ENCODE measurements at places on chromosomes 4 and X. TPM values are rescaled to one million over a fixed set of nuclear protein-coding genes. Genes with fewer than 3 reads are reported as not detected.
A peak's percentile ranks its signal among the peaks of the same experiment; 100 is the strongest.

- no peak for DNase-seq
These were observed at the start of gene TRO for GRCh38 chrX:54920610-54921426. TRO (plus strand) TSS chrX:54920824; CDS start chrX:54922247, 1,423 bp downstream.

The BEX2 gene
- polyA plus RNA-seq = 1.2 TPM

The TMEM156 gene
- 0.15 TPM for polyA plus RNA-seq

- no peak for DNase-seq
These were observed 1.5 kb downstream of the GRSF1 start for GRCh38 chr4:70838204-70838603.

The IDS gene
- polyA plus RNA-seq = 108 TPM

- DNase-seq = no peak
These were observed 477.4 kb downstream of the ACTRT1 start for GRCh38 chrX:127574829-127575228.

DNA sequence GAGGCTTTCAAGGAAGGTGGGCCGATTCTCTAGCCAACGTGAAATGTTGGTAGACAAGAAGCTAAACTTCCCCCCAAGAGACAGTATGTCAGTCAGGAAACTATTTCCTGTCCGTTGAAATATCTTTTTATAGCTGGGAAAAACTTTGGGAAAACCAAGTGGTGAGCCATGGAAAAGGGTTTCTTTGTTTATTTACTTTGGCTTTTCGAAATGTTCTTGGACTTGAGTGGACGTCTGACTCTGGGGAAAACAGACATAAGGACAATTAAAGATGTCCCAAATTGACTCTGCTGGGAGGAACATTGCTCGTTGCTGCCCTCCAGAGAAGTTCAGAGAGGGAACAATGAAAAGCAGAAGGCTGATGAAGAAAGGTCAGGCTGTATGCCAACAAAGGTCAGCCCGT lies 295.4 kb downstream of the RAPGEF2 start:
- no peak for DNase-seq

The CENPVL2 gene
- not detected for polyA plus RNA-seq

The XPNPEP2 gene
- 0.16 TPM for polyA plus RNA-seq

GRCh38 chr4:116066711-116067245 lies 953.4 kb upstream of the NDST4 start:
- DNase-seq = no peak

DNA sequence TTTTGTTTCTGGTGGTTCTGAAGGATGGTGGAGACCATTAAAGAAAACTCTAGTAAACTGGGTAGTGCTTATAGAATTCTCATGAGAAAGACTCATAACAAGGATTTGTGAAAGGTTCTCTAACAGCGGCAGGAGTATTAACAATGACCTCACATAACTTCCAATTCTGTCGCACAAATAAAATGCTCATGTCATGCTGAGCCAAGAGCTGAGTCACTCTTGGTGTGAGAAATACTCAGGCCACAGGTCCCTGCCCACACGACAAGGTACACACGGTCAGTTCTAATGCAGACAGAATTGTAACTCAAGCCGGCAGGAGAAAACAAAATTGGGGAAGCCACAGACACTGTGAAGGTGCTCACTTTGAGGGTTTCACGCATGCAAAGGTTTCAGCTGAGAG lies 34.4 kb upstream of the C4orf50 start:
- no peak for DNase-seq

- peak; percentile 26 for DNase-seq
These were observed 337.1 kb upstream of the CTSO start for GRCh38 chr4:156290811-156291210.

DNA sequence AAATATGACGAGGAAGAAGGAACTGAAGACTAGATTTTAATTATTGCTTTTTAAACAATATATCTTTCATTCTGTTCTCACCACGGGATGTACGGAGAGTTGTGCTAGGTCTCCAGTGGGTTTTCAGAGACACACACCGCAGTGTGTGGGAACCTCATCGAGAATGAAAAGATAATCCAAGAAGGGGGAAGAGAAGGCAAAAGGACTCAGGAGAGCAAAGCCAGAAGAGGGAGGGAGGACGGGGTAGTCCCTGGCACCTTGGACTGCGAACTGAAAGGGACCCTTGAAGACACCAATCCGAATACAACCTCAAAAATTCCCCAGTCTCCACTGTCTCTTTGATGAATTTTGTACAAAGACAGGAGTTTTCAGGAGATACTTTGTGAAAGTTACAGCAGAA lies 932 bp upstream of the LEF1 start:
- DNase-seq = no peak

The CHRDL1 gene
- polyA plus RNA-seq = 4.3 TPM

DNA sequence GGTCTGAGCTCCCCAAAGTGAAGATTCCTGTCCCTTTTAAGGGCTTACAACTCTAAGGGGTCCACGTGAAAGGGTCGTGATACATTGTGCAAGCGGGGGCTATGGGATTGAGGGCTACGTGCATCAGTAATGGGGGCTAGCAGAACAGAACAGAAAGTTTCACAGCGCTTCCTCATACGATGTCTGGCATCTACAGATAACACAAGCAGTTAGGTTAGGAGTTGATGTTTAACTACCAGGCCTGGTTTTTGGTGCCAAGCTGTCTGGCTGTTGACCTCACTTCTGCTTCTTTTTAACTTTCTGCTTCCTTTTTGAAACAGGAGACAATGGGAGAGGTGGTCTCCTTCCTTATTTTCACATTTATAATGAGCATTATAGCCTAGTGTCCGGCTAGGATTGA lies 368.6 kb upstream of the CXorf51A start:
- DNase-seq = no peak

- no peak for DNase-seq
These were observed 56.0 kb downstream of the MED28 start for GRCh38 chr4:17670423-17670822.

The TEC gene
- 0.20 TPM for polyA plus RNA-seq
